ENCODE measurements at places on chromosomes 3 and 15.
A peak's percentile ranks its signal among the peaks of the same experiment; 100 is the strongest.

- peak; percentile 64 for DNase-seq
Measured at GRCh38 chr15:85289677-85290365, 90.6 kb upstream of the AKAP13 start.

DNA sequence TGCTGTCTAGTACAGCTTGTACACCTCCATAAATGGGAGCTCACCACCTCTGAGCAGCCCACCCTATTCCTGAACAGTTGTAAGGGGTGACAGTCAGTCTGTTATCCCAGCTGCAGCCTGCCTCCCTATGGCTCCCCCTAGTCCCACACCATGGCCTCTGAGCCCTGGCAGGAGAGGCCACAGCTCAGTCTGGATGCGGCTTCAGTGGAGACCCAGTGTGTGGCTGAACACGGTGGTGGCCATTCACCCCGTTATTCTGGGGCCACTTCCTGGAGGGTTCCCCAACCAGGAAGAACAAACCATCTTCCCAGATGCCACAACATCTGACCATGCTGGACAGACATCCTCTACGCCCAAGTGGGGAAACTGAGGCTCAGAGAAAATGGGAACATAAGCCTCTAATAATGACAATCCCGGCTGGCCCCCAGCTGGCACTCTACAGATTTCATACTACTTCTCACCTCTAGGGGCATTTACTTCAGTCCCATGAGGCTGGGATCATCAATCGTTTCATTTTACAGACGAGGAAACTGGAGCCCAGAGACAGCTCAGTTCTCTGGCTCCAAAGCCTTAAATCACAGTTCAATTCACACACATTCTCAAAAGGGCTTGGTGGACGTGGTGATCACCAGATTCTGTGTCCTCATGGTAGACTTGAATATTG is 9.2 kb upstream of the GRIP2 start:
- DNase-seq: no peak

DNA sequence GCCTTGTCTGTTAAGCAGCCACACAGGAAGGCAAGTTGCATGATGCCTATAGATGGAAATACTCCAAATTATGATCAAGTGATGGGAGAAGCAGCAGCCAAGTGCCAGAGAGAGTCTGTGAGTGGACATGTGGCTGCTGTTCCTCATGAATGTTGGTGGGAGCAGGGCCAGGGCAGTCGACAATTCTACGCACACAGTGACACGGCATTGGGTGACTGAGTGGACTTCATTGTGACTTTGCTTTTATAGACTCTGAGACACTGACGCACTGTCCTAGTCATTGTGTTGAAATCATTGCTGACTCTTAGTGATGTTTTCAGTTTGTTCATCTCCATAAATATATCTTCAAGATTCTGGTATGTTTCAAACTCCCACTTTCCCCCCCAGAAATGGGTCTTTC is 246.3 kb upstream of the SEMA6D start:
- DNase-seq: no peak

DNA sequence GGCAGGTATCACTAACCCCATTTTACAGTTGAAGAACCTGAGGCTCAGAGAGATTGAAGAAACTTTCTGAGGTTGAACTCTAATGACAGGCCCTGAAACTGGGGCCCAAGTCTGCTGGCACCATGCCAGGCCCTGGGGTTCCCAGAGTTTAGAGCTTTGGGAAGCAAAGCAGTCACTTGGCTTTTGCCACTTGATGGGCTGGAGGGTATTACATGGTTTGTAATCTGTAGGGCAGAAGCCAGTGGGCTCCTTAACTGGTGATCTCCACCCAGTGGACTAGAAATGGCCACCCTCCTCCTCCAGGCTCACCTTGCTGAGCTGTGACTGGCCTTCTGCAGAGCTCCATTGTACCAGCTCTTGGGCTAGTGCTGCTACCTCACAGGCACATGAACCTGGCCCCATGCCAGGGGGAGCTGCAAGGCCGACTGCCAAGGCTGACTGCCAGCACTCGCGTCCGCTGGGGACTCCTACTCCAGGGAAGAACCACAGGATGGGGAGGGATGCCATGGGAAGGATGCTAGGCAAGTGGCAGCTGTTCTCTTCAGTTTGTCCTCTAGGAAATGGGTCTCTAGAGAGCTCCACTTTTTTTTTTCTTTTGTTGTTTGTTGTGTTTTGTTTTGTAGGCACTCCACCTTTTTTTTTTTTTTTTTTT is 104.8 kb downstream of the ETFA start:
- DNase-seq: peak; percentile 2

DNA sequence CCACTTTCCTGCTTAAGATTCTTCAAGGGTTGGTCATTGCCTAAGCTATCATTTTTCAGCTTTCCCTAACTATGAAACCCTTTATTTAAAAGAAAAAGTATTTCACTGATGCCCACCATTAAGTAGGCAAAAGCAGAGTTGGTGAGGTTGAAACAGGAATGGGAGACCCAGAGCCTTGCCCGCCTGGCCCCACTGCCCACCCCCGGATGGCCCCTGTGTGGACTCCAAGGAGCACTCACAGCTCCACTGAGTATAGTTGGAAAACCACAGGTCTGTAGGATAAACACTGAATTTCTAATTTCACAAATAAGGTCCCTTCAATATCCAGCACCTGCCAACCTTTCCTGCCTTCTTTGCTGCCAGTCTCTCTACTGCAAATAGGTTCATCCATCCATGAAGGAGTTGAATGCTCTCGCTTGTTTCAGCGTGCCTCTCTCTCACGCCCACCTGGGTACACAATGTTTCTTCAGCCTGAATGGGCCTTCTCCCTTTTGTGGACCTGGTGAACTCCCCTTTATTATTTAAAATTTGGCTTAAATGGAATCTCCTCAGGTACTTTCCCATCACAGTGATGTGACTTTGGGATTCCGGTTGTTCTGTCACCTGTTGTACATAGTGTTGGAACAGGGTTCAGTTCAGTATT is 8.7 kb upstream of the ACAP2 start:
- no peak for DNase-seq

GRCh38 chr15:83653639-83654378 is at the start of gene ADAMTSL3:
ADAMTSL3 (plus strand) TSS chr15:83654123; CDS start chr15:83655762, 1,639 bp downstream.
- no peak for DNase-seq

DNA sequence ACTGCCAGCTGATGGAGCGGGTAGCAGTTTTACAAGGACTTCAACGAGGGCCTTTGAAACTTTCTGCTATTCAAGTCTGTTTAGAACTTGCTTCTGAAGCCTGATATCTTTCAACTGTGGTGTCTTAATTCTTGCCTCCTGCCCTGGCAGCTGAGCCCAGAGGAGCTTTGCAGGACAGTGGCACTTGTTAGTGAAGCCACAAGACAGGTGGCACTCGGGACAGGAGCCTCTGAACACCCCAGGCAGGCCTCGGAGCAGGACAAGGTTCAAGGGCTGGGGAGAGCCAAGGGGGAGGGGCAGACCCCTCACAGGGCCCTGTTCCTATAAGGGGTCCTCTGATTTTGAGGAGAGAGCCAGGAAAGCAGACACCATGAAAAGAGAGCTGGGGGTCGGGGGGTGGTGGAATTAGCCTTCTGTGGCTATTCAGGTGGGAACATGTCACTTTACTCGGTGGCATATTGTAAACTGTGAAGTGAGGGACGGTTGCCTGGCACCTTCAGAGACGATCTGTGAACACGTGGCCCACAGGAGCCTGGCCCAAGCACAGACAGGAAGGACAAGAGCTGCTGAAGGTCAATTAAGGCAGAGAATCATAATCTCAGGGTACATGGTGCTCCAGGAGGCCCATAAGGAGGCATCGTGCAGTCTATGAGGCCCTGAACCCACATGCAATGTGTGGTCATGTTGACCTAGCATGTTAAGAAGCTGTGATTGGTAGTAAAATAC is 30.1 kb upstream of the KY start:
- DNase-seq: no peak

- no peak for DNase-seq
Measured at GRCh38 chr3:157335233-157336076, 101.2 kb upstream of the PTX3 start.

- DNase-seq: peak; percentile 51
Measured at GRCh38 chr3:71582612-71583565, 639 bp downstream of the FOXP1 start.

DNA sequence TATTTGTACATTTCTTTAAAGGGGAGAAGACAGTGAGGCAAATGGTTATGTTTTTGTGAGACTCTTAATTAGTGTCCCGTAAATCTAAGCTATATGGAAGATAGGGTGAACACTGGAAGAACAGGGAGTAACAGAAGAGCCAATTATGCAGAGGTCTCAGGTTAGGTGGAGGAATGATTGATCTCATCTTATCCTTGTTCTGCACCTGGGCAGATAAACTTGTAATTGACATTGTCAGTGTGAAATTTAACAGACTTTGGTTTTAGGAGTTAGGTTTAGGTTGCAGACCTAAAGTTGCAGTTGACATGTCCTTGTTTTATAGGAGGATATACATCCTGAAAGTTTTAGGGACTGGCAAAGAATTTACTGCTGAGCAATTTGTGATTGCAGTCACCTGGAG is 3.1 kb upstream of the TWF2 start:
- DNase-seq: no peak

DNA sequence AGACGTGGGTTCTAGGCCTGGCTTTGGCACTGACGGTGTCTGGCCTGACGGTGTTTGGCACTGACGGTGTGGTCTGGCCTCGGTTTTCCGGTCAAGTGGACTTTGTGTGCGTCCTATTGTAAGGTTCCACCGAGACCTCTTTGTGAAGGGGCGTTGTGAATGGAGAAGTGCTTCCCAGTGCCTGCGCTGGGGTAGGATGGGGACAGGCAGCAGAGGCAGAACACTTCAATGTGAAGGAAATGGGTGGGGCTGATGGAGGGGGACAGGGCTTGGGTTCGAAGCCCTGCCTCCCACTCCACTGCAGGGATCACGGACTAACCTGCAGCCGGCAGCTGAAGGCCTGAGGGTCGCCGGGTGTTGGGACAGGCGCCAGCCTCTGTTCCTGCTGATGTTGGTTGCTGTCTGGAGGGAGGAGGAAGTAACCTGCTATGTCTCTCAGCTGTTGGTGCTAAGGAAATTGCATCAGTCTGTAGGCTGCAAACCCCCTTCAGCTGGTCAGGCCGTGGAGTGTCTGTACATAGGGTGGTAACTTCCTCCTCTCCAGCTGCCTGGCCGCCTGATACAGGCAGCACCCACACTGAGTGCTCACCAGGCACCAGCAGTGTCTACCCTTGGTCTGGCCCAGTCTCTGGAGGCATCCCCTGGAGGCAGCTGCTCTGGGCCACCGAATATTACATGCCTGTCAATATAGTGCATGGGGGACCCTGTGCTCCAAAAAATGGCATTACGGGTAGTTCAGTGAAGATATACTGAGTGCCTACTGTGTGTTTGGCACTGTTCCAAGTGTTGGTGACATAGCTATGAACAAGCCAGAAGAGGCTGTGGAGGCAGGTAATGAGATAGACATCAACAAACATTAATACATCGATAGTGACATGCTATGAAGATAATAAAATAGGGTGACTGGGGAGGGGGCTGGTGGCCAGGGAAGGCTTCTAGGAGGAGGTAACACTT is 1.1 kb downstream of the TM6SF1 start:
- DNase-seq: no peak

Data from NCI-H1048 (cell line).